Right ventricle myocardium inferior (tissue), 1 donor: ENCODE measurements at places on chromosomes 5 and 9.

- no peak for DNase-seq
These were observed 12.2 kb upstream of the PLPP1 start for GRCh38 chr5:55546947-55547346.

DNA sequence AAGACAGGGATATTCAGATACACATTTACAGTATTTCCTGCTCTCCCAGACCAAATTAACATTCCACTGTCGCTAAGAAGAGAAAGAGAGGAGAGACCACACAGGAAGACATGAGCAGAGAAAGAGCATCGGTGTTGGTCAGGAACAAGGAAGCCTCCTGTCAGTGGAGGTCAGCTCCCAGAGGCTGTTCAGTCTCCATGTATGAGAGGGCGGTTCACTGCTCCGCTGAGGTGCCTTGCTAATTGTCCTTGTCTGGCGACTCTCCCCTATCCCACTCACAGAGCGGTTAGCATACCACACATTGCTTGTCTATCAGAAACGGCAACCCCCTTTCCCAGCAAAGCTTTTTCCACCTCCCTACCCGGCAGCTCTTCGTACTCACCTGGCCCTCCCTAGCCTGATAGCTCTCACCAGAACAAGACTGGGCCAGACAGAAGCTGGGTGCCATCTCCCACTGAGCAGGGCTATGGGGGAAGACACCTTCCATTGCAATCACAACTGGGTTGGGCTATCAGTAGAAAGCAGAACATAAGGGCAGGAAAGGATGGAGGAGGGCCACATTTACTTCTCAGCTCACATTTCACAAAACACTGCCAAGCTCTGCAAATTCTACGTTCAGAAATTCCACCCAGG, 58.6 kb upstream of the LMNB1 start:
- DNase-seq, result no peak

DNA sequence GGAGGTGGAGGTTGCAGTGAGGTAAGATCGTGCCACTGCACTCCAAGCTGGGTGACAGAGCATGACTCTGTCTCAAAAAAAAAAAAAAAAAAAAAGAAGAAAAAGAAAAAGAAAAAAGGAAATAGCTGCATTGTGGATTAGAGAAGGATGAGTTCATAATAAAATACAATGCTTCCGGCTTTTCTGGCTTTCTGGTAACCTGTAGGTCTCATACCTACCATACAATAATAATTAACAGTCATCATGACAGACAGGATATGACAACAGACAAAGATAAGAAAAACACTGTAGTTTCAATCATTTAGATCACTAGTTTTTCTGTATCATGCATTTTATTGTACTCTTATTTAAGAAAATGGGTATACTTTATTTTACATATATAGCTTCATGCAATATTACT, 40.7 kb upstream of the TRPM3 start:
- no peak for DNase-seq

DNA sequence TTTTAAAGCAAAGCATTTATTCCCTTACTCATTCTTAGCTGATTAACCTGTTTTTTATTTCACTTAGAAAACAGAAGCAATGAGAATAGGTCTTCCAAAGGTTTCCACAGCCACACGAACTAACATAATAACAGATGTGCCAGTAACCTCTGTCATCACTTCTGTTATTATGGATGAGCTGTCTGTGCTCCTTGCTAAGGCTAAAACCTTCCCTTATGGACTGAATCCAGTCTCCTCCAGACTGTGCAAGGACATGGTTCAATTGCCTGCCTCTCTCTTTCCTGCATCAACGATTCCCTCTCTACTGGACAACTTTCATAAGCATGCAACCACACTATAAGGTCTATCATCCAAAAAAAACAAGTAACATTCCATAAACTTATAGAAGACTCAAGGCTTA, 1446.2 kb downstream of the MAT2B start:
- no peak for DNase-seq

- DNase-seq, result no peak
These were observed 26.3 kb downstream of the MSX2 start for GRCh38 chr5:174750711-174751110.

DNA sequence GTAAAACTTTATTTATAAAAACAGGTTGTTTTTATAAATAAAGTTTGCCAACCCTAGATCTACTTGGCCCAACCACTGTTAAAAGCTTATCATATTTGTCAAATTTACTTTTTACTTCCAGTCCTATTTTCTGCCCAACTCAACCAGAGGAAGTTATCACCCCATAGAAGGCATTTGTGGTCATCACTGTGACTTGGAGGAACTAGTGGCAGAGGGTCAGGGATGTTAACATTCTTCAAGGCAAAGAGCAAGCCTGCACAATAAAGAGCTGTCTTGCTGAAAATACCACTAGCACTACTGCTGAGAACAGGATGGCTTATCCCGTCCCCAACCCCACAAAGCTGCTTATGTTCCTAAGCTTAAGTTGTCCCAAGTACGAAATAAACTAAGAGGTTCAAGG, 22.3 kb downstream of the TTC33 start:
- no peak for DNase-seq

- no peak for DNase-seq
These were observed 162.8 kb downstream of the TLE1 start for GRCh38 chr9:81526587-81526986.

- no peak for DNase-seq
These were observed 35.2 kb downstream of the ZCCHC9 start for GRCh38 chr5:81336556-81336955.

DNA sequence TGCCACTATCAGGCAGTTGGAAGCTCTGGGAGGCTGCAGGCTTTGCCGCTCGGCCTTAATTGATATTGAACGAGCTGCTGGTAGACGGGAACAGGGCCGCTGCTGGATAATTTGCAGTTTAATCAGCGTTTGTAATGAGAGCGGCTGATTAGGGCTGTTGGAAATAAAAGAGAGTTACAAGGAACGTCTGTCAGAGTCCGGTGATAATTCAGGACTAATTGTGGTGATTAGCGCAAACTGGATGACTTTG, 68.2 kb upstream of the TBCA start:
- DNase-seq, result no peak

GRCh38 chr5:143354025-143354424, 49.5 kb downstream of the NR3C1 start:
- DNase-seq, result no peak

DNA sequence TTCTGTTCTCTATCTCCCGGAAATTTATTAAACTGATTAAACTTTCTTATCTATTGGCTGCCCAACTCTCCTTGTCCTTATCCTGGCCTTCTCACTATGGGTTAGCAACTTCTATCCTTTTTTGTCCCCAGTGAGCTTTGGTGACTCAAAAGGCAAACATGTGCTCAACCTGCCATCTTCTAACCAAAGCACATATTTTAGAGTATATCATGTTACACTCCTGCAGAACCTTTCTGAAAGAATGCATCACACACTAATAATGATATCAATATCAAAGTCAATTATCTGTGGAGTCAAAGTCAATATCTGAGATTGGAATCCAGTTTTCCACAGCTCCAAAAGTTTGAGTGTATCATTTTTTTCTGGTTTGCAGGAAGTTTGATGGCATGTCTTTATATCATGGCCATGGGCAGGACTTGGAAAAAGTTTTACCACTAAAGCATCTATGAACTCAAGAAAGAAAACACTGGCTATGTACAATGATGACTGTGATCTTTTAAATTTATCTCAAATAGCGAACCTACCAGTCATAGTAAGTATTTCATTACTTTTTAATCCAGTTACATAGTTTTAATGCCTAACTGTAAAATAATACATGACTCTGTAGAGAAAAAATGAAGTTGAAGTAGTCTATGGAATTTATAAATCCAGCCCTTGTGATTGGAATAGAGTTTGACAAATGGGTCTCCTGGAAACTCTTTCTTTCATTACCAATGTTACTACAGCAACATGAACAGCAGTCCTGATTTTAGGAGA, 166.8 kb downstream of the DROSHA start:
- DNase-seq, result no peak

DNA sequence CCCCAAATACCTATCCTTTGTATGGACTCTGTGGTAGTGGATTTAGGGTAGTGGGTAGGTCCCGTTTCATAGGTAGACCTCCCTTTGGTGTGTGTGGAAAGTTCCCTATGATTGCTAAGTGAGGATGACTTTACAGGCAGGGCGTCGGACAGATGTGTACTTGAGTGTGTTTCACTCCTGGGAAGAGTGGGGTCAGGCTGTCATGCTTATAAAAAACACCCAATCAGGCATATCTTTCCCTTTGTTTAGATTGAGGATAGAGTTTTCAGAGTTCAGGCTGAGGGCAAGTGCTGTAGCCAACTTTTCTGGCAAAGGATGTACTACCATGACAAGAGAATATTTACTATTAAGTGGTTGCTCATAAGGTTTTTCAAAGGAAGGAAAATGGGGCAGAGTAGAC, 242.0 kb downstream of the YTHDC2 start:
- DNase-seq, result no peak

DNA sequence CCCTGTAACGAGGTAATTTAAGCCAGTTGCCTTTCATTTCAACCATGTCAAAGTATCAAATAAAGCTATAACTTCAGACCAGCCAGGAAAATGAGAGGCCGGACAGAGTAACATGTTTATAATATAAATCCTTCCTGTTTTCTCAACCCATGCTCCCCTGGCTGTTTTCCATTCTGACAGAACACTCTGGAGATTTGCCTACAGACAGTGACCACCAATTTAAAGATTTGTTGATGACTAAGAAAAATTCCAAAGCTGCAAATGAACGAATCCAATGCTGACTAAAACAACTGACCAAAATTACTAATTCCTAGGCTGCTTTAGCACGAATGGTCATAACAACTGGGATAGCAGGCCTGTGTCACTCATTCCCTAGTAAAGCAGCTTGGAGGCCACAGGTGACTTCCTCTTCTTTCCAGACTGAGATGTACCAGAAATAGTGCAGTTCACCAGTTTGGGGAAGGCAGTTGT, 141.4 kb downstream of the AOPEP start:
- DNase-seq, result no peak

GRCh38 chr5:133123297-133123696, 71.5 kb downstream of the HSPA4 start:
- DNase-seq, result no peak

GRCh38 chr5:1540831-1541701, 17.3 kb upstream of the LPCAT1 start:
- DNase-seq, result no peak

DNA sequence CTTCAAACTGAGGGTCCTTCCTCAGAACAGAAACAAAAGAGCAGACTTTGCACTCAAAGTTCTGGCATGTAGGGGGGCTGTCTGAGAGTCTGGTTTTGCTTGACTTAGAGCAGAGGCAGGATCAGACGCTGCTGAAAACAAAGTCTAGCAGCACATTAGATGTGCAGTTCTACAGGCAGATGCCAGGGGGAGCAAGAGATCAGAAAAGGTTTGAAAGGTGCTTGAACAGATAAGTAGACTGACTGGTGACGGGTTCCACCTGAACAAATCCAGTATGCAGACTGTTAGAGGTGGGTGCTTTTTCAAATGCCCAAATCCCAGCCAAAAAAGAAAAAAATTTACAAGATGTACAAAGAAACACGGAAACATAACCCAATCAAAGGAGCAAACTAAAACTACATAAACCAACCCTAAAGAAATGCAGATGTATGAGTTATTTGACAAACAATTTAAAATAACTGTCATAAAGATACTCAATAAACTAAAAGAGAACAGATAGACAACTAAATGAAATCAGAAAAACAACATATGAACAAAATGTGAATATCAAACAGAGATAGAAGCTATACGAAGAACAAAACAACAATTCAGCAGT, 194.7 kb upstream of the FREM1 start:
- DNase-seq, result no peak

- no peak for DNase-seq
These were observed 17.2 kb downstream of the ENHO start for GRCh38 chr9:34505370-34506120.

- DNase-seq, result no peak
These were observed 75.5 kb downstream of the FGF1 start for GRCh38 chr5:142610176-142611001.

- DNase-seq, result no peak
These were observed 62.4 kb upstream of the FSD1L start for GRCh38 chr9:105385381-105385985.

DNA sequence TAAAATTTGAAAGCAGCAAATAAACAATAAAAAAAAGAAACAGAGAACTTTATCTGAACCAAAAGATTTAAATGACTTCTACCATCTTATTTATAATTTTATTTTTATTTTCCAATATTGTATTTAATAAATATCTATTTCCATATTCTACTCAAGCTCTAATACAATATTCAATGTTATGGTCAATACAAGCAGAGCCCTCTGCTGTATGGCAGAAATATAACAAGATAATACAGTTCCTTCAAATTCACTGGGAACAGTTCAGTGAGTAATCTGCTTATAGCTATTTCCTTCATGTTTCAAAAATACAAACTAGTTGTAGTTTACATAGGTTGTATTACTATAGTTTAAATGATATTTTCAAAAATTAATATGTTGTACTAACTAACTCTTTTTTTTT, 332.7 kb downstream of the PRDM9 start:
- DNase-seq, result no peak

DNA sequence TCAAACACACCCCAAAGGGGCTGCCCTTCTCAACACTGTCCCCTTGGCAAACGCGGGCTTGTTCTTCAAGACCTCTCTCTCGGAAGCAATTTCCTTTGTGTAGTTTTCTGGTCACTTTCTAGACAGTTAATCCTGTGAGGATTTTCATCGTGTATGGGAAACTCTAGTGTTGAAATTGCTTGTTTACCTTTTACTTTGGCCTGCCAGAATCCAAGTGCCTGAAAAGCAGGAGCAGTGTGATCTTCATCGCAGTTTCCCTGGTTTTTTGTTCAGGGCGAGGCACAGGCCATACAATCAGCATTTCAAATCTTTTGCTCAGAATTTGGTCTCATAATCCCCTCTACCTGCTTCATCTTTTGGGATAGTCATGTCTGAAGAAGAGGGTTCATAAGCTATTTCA, 115.7 kb upstream of the C9orf72 start:
- DNase-seq, result no peak

DNA sequence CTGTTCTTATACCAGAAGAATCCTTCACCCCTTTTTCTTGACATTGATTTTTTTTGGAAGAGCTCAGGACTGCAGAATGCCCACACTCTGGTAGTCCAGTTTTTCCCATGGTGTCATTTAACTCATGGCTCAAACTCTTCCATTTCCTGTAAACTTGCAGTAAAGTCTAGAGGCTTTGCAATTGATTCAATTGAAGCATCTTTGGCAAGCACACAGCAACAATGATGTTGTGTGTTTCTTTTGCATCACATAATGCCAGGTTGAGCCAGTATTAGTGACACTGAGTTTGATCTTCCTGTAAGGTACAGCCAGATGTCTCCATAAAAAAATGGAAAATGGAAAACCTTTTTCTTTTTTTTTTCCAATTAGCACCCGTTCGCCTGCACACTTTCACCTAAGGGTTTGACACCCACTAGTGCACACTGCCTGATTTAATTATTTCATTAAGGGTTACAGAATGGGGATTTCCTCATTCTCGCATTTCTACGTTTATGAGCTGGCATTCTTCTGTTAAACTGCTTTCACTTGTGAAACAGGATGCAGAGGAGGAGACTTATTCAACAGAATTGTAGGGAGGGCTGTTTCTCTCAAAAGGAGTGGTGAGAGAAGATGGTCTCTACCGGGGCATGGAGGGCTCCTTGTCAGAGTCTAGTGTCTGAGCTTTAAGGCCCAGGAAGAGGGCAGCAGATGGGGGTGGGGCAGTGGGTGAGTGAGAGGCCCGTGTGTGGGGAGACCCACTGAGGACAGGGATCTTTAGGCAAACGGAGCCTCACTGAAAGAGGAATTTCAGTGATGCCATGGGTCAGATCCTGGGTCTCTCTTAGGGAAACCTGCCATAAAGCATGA, 2.2 kb upstream of the S1PR3 start:
- no peak for DNase-seq
